ENCODE measurements at places on chromosomes 13 and 19.

- no peak for DNase-seq
Measured at GRCh38 chr13:46607768-46608564, 55.0 kb downstream of the LRCH1 start.

DNA sequence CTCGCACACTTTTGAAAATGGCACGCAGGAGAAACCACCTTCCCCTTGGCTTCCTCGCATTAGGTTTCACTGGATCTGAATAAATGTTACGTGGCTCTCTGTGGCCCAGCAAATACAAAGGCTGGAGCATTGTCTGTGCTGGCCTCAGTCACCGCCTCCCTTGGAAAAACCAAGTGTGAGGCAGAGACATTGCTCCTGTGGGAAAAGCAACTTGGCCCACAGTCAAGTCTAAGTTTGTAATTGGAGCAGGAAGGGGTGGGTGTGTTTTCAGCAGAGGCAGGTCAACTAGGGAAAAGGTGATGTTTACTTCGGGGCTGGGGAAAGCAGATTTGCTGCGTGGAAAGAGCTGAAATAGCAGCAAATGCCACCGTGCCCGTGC, 101.6 kb downstream of the IRS2 start:
- DNase-seq = no peak

GRCh38 chr13:105783261-105783660, 752.2 kb downstream of the EFNB2 start:
- no peak for DNase-seq

GRCh38 chr19:32316034-32316433, 29.4 kb upstream of the ZNF507 start:
- no peak for DNase-seq

DNA sequence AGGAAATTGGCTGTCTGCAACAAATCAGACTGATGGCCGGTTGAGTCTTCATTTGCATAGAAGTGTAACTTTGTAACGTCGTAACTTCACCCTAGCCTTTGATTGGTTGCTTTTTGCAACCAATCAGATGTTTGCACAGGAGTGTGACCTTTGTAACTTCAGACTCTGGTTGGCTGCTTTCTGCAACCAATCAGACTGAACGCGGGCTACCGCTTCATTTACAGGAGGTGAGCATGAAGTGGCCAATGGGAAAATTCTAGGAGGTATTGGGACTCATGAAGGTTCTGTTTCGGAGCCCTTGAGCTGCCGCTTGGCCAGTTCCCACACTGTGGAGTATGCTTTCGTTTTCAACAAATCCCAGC, 441 bp upstream of the ZNF559 start:
- DNase-seq = peak; percentile 41

DNA sequence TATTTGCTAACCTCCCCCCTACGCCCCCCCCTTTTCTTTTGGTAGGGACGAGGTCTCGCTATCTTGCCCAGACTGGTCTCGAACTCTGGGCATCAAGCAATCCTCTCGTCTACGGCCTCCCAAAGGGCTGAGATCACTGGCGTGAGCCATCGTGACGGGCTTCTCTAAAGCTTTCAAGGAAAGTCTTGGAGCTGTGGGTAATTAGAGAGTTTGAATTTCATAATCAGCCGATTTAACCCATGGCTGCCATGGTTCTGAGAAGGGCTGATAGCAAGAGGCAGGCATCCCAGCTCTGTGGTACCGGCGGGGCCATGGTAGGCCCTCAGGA, 679 bp upstream of the ABHD8 start:
- no peak for DNase-seq

GRCh38 chr19:29247872-29248271, 34.9 kb upstream of the UQCRFS1 start:
- DNase-seq = no peak

GRCh38 chr13:108629181-108629752, at the start of gene MYO16:
MYO16 (plus strand) TSS chr13:108629611; CDS start chr13:108629845, 234 bp downstream.
- no peak for DNase-seq

GRCh38 chr19:20278342-20278741, 111.3 kb downstream of the ZNF486 start:
- DNase-seq = no peak

DNA sequence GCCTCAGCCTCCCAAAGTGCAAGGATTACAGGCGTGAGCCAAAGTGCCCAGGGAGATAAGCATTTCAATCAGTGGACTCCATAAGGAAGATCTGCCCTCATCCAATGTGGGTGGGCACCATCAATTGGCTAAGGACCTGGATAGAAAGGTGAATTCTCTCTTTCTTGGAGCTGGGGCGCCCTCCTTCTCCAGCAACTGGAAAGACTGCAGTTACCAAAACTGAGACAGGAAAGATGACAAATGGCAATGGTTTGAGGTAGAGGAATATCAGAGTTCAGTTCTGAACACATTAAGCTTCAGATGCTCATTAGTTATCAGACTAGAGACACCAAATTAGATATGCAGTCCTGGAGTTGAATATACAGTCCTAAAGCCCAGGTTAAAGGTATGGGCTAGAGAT, 10.5 kb upstream of the ELF1 start:
- DNase-seq = no peak

GRCh38 chr13:96898212-96898611, 96.1 kb downstream of the OXGR1 start:
- DNase-seq = no peak

GRCh38 chr19:39359026-39359425, 16.8 kb downstream of the SAMD4B start:
- DNase-seq = no peak

DNA sequence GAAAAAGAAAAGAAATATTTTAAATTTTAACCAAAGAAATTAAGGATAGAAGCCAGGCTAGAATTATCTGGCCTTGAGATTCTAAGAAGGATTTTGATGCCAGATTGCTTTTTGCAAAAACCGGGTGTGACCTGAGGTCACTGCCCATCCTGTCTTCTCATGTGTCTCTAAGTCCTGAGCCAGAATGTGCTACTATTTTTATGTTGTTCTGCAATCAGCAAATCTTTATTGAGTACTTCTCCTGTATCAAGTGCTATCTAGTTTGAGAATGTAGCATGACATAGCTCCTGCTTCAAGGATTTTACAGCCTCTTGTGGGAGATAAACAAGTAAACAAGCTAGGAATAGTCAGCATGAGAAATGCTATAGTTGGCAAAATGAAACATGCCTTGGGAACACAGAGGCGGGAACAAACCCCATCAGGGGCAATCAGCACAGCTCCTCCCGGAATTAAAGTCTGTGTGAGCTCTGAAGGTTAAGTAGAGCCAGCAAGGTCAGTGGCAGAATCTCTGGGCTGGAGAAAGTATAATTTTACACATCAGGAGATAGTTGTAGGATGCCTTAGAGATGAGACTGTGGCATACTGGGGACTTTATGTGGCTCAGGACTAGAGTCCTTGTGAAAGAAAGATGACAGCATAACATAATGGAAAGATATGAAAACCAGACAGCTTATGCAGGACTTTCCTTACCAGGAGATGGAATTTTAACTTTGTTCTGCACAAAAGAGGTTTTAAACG, 899.5 kb upstream of the SLC10A2 start:
- DNase-seq = no peak

DNA sequence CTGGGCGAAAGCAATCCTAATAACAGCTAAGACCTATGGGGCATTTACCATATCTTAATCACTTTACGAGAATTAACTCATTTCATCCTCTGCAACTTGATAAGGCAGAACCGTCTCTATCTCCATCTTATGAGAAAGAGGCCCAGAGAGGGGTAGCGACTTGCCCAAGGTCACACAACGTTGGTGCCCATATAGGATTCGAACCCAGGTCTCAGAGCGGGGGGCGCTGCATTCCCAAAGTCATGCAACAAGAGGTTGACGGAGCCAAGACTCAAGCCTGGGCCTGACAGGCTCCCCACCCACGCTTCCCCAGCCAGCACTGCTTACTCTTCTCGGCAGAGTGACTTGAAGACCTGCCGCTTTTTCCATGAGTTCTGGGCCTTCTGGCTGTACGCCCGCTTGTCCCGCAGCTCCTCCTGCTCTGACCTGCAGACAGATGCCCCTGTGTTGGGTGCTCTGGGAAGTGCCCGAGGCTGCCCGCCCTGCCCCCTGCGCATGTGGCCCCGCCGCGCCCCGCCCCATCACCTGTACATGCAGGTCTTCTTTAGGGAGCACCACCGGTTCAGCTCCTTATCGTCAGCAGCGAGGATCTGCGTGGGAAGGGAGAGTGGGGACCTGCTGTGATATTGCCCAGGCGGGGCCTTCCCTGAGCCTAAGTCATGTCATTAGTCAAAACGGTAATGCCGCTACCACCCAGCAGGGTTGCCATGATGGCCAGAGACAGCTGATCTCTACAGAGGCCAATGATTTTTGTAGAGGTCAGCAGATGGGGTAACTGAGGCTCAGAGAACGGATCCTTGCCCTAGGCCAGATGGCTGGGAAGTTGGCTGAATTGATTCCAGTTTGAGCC, 10.8 kb downstream of the KRI1 start:
- no peak for DNase-seq

DNA sequence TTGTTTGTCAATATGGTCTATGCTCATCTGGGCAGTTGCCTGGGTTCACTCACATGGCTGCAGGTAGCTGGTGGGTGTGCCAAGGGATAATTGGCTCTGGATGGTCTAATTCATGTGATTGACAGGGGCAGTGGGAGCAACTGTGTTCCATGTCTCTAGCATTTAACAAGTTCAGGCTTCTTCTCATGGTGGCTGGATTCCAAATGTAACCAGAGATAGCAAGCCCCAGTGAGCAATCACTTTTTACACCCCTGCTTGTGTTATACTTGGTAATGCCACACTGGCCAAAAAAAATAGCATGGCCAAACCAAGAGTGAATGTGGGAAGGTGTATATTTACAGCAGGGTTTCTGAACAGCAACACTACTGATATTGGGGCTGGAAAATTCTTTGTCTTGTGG, 89.6 kb upstream of the TNFSF11 start:
- no peak for DNase-seq

- DNase-seq = no peak
Measured at GRCh38 chr13:64924401-64924800, 2305.7 kb downstream of the PCDH9 start.

DNA sequence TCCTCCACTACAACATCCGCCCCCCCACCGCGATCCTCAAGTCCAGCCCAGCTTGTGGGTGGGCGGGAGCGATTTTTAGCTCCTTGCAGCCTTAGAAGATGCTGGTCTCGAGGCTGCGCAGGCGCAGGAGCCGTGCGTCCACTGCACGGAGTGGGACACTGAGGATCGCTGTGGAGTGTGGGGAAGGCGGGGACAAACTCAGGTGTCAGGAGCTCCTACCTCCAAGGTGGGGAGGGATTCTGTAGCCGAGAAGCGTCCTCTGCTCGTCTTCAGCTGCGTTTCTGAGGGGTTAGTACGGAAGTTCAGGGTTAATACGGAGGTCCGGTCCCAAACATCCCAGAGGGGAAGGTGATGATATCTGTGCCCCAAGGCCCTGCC, at the start of gene RTBDN:
TSS of gene RTBDN (minus strand) at position 14 of the 378 bp plus-strand sequence. CDS start 4,600 bp downstream, outside the sequence.
- DNase-seq = no peak

DNA sequence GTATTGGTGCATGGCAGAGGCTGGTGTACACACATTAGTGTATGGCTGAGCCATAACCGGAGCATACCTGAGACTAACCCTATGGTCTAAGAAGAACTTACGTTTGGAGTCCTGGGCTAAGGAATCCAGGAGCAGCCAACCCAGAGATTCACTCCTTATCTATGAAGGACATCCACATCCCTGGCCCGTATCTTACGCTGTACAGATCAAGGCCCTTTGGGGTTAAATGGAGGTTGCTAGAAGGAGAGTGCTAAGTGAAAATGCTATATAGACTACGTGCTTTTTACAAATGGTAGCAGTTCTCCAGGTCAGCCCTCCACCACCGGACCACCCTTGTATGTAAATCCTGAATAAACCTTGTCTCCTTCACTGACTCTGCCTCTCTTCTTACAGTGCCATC, 1.9 kb upstream of the SUGT1 start:
- DNase-seq = no peak

DNA sequence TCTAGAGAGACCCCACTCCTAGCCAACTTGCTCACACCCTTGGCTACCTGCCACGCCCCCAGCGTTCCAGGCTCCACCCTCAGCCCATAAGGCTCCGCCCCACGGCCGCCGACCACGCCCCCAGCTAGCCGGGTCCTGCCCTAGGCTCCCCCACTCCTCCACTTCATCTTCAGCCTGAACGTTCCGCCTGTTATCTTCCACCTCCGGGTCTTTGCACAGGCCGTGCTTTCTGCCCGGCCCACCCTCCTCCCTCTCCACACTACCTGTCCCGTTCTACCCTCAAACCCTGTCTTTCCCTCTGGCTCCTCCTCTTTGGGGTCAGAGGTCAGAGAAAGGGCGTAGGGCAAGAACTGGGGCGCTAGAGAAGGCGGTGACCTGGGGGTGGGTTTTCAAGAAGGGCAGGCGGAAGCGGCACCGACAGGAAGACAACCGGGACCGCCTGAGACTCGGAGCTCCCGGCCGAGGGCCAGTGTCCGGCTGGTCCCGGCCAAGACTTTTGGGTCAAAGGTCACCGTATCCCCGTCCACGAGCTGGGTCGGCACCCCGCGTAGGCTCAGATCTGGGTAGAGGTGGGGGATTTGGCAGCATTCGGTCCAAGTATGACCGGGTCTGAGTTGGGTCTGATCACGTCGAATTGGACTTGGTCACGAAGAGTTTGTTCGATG, 2.2 kb downstream of the PDE4C start:
- no peak for DNase-seq

DNA sequence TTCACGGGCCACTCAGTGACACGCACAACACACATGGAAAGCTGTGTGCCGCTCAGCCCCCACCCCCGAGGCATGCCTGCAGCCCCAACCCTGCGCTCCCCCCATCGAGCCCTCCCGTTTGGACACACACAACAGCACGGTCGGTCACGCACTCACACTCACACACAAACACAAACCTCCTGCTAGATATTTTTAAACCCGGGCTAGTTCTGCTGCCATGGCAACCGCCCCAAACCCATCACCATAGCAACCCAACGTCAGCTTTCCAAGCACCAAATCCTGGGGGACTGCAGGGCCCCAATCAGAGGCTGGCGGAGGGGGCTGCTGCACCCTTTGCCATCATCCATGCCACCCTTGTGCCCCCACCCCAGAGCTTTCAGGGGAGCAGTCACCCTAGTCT, 2.5 kb upstream of the NOVA2 start:
- DNase-seq = no peak

GRCh38 chr13:99126821-99127220, 73.8 kb upstream of the UBAC2 start:
- DNase-seq = no peak

DNA sequence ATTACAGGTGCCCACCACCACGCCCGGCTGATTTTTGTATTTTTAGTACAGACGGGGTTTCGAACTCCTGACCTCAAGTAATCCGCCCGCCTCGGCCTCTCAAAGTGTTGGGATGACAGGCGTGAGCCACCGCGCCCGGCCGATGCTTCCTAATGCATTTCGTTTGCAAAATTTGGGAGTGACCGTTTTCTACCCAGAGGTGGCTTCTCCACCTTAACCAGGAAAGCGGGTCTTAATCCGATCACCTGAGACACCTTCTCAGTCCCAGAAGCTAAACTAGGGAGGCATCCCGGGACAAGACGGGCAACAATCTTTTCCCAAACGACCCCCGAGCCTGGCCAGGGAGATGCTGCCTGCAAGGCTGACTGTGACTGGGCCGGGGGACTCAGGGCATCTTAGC, 14.8 kb upstream of the MATK start:
- no peak for DNase-seq

GRCh38 chr13:73993661-73994060, 140.5 kb downstream of the KLF12 start:
- DNase-seq = no peak
